Esophagus mucosa (tissue), 1 donor: ENCODE measurements at places on chromosomes 7 and 10. TPM values are rescaled to one million over a fixed set of nuclear protein-coding genes. Genes with fewer than 3 reads are reported as not detected.

The C7orf57 gene
- 1.00 TPM for total RNA-seq

The PCBD1 gene
- 45.8 TPM for total RNA-seq

The STEAP1B gene
- 2.0 TPM for total RNA-seq

The LRRN3 gene
- total RNA-seq = not detected

The TMEM176A gene
- total RNA-seq = 2.6 TPM

The GNAT3 gene
- not detected for total RNA-seq

The GCC1 gene
- 11.0 TPM for total RNA-seq

The SPDYE6 gene
- total RNA-seq = not detected

The ZNF277 gene
- 17.0 TPM for total RNA-seq

The MALRD1 gene
- total RNA-seq = 0.08 TPM

The SMO gene
- total RNA-seq = 7.1 TPM

The CALHM1 gene
- 0.04 TPM for total RNA-seq

The FAM13C gene
- total RNA-seq = 2.1 TPM

The GPRIN2 gene
- total RNA-seq = 4.5 TPM

The BEND7 gene
- 0.56 TPM for total RNA-seq

The APBB1IP gene
- total RNA-seq = 1.4 TPM

The NAT16 gene
- total RNA-seq = not detected

The ANAPC16 gene
- 64.4 TPM for total RNA-seq

The GALNT17 gene
- 0.36 TPM for total RNA-seq

The C7orf33 gene
- total RNA-seq = not detected

The SEMA3D gene
- 0.16 TPM for total RNA-seq
